Fibroblast of skin of left biceps (primary cell): ENCODE measurements at places on chromosomes 7 and 10.
A peak's percentile ranks its signal among the peaks of the same experiment; 100 is the strongest.

- no peak for DNase-seq
These were observed 34.8 kb downstream of the GRK5 start for GRCh38 chr10:119242186-119242585.

- DNase-seq, result no peak
These were observed 2.6 kb downstream of the PGAM1 start for GRCh38 chr10:97428572-97428981.

- DNase-seq, result no peak
These were observed 9.2 kb downstream of the ZNF800 start for GRCh38 chr7:127383123-127383835.

DNA sequence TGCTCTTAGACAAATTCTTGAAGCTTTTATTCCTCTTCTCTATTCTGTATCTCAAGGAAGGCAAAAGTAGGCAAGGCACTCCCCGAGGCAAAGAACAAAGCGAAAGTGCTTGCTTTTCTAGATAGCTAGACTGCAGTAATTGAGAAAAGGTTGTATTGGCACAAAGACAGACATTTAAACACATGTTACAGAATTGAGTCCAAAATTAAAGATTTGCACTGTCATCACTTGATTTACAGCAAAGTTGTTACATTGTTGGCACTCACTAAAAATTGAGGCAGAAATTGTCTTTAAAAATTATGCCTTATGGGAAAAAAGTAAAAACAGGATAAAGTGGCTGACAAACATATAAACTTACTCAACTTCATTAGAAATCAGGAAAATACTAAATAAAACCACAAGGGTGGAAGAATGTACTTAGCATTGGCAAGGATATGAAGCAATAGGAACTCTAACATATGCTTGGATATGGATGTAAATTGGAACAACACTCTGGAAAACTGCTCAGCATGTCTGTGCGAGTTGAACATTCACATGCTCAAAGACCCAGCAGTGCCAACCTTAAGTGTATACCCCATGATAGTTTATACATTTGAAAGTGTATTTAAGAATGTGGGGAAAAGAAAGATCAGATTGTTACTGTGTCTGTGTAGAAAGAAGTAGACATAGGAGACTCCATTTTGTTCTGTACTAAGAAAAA lies 491.3 kb downstream of the GLRX3 start:
- no peak for DNase-seq

DNA sequence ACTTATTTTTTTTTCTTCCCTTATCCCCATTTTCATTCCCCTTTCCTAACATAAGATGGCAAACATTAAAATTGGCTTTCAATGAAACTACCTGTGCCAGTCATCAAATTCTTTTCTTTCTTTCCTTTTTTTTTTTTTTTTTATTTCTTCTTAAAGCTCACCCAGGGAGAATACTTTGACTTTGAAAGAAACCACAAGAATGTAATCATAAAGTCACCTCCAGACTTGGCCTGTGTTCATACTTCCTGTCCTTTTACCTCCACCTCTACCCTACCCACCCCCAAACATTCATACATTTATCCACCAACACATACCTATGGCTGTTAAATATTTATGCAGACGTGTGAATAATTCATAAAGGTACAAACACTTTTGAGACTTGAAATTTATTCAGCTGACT lies 254.6 kb downstream of the SLC25A13 start:
- DNase-seq, result no peak

DNA sequence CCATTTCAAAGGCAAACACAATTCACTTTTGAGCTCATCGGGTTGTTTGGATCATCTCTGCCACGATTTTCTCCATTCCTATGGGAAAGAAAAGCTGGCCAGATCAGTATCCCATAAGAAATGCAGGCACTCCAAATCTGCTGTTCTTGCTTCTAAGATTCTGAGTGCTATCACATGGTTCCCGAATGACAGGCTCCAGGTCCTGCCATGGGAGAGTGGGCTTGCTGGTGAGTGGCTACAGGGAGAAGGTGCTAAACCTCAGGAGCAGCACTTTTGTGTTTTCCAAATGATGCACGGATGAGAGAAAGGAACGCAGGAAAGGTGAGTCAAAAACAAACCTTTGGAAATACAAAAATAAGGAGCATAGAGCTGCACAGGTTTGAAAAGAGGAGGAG lies 32.1 kb downstream of the MTURN start:
- DNase-seq, result no peak

- DNase-seq, result no peak
These were observed 181.2 kb upstream of the KCND2 start for GRCh38 chr7:120091807-120092206.

DNA sequence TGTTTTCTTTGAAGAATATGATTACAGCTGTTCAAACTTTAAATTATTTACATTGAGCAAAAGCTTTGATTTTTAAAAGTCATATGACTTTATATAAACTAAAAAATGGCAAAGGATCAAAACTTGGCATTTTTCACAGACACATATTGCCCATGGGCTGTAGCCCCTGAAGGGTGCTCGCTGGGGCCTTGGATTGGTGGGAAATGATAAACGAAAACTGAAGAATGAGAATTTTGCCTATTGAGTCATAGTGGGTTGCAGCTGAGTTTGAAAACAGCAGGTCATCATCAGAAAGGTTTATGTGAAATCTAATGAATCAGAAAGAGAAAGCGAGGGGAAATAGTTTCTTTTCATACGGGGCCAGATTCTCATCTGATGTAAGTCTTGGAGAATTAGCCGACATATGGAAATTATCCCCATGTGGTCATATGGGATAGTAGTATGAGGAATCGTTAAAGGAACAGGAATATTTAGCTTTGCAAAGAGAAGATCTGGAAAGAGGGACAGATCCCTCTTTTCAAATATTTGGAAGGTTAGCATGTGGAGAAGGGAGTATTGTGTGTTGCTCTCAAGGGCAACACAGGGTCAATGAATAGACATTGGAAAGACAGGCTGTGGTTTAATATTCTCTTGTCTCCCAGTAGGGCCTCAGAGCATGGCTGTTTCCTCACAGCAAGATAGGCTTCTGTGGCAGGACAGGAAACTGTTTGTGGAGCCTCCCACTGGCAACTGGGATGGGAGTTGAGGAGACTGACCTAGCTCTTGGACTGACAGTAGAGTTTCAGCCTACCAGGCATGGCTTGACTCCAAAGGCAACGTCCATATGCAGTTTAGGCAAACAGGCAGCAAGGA lies 119.0 kb downstream of the FZD1 start:
- DNase-seq, result peak; percentile 87

DNA sequence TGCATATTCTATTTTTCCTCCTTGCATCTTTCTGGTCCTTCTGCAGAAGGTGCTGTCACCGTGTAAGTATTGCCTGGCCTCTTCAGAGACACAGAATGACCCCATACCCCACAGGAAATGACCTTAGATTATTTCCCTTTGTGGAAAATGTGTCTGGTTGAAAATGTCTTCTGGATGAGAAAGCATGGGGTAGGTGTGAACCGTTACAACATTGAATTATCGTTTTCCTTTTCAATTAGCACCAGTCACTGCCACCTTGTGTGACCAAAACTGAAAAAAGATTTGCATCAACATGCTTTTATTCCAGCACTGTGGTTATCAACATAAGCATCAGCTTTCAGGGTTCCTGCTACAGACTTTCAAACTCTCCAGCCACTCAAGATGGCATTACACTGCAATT lies 58.0 kb upstream of the CELF2 start:
- DNase-seq, result no peak

GRCh38 chr7:39709768-39710311 lies 86.5 kb downstream of the RALA start:
- peak; percentile 77 for DNase-seq

- DNase-seq, result no peak
These were observed 42.2 kb downstream of the COL13A1 start for GRCh38 chr10:69843923-69844322.

GRCh38 chr7:137040745-137041144 lies 172.3 kb downstream of the CHRM2 start:
- no peak for DNase-seq

- no peak for DNase-seq
These were observed 8.8 kb upstream of the CRPPA start for GRCh38 chr7:16430133-16430532.

- DNase-seq, result no peak
These were observed 236.4 kb upstream of the TMEM72 start for GRCh38 chr10:44674536-44675386.

DNA sequence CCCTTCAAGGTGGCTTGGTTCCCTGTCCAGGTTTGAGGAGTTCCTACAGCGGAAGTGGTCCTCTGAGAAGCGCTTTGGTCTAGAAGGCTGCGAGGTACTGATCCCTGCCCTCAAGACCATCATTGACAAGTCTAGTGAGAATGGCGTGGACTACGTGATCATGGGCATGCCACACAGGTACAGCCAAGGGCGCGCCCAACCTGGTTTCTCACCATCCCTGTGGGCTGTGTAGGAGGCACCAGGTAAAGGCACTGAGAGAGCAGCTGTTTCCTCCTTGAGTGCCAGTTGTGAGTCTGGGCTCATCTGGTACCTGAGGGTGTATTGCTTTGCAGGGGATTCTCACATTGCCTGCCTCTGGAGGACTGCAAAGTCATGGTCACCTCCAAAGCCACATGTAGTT lies 68.0 kb downstream of the OGDH start:
- DNase-seq, result no peak

GRCh38 chr7:132221356-132221755 lies 354.9 kb downstream of the PLXNA4 start:
- DNase-seq, result no peak

DNA sequence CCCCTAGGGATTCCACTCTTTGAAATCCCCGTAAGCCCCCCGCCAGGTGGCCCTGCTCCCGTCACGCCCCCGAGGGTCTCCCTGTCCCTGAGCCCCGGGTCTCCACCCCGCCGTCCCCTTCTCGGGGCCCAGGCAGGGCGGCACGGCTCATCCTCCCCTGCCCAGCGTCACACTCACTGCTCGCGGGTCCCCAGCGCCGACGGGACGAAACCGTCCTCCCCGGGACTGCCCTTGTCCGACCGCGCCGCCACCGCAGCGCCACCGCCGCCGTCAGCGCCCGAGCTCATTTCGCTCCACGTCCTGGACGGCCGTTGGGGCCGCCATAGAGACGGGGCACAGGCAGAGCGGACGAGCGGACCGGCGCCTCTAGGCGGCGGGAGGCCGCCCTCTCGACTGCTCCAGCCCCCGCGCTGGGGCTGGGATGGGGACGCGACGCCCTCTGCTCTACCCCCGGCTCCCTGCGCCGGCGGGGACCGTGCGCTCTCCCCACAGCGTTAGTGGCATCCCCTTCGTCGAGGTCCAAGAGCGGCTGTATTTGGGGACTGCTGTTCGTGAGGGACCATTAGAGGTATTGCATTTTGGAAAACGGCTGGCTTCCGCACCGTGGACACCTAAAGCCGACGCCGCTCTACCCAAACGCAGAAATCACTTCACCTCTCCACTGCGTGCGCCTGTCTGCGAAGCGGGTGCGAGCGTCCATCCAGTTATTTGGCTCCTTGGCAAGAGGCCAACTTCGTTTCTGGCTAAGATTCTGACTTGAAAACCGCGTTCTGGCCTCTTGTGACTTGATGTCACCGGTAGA lies at the start of gene EEF1AKMT2:
EEF1AKMT2 (minus strand) TSS at position 341 of the 802 bp plus-strand sequence; CDS start at position 287, 54 bp downstream.
- DNase-seq, result peak; percentile 64
